ENCODE measurements at places on chromosomes 7 and 10. TPM values are rescaled to one million over a fixed set of nuclear protein-coding genes. Genes with fewer than 3 reads are reported as not detected.

The SYCE1 gene
- total RNA-seq = 0.94 TPM

GRCh38 chr7:47619806-47620205 is 37.9 kb upstream of the TNS3 start:
- DNase-seq = no peak

- no peak for DNase-seq
These were observed 116.0 kb downstream of the GRK5 start for GRCh38 chr10:119323085-119324016.

DNA sequence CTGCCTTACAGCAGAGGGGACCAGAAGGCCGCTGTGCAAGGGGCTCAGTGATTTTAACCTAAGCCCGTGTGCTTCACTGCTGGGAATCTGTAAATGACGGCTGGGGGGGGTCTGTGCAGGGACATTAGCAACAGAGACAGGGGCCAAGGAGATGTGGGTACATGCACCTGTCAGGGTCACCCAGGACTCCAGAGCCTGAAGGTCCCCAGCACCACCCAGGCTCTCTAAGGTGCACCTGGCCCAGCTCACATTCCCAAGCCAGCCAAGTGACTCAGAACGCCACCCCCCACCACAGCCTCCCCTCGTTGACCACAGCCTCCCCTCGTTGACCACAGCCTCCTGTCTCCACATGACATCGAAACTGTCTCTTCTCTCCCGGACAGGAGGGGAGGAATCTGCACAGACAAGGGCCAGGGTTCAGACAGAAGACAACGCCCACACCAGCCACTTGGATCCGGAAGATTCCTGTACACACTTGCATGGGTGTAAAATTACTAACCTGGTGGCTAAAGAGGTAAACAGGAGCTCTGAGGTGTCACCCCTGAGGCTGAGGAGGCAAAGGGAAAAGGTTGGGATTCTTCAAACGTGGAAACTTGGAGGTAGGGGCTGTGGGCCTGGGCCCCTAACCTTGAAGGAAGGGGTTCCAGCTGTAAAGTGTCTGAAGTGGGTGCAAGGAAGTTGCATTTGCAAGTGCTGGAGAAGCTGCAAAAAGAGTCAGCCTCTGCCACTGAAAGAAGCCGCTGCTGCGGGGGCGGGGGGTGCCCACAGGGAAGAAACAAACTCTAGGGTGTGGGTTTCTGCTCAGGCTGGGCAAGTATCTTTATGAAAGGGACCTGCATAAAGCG is 27.0 kb downstream of the CALML3 start:
- DNase-seq = no peak

- no peak for DNase-seq
These were observed 174.4 kb downstream of the ARID5B start for GRCh38 chr10:62075912-62076311.

The OR6V1 gene
- total RNA-seq = not detected

DNA sequence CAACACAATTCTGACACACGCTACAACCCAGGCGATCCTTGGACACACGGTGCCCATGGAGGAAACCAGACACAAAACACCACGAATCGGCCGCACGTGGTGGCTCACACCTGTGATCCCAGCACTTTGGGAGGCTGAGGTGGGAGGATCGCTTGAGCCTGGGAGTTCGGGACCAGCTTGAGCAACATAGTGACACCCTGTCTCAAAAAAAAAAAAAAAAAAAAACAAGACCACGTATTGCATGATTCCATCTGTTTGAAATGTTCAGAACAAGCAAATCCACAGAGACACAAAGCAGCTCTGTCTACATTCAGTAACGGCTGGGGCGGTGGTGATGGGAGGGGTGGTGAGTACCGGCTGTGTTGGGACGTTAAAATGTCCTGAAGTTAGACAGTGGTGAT is 25.2 kb downstream of the ADAP1 start:
- DNase-seq = no peak

GRCh38 chr7:3338161-3338560 is 37.1 kb downstream of the SDK1 start:
- DNase-seq = no peak

DNA sequence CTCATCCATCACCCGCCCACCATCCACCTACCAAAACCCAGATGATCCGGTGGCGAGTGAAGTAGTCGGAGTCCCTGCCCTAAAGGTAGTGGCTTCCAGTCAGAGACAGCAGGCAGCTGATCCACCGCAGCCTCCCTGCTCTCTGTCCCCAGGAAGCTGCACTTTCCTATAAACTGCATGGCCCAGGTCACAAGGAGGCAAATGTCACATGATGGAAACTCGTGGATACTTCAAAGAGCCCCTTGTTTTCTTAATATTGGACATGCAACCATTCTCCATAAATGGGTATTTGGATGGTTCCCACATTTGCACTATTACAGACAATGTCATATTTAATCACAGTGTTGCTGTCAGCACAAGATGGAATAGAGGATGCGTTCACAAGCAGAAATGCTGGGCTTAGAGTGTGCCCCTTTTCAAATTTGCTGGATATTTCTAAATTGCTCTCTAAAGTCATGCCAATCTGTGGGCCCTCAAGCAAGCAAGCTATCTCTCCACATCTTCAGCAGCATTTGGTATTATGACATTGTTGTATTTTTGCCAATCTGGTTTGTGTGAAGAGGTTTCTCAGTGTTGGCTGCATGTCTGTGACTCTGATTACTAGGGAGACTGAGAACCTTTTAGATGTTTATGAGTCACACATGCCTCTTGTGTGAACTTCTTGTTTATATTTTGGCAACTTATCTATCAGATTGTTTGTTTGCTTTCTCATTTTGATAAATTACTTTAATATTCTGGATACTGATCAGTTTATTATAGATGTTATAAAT is 822.0 kb downstream of the TNS3 start:
- DNase-seq = no peak

The FAM149B1 gene
- total RNA-seq = 30.1 TPM

All from occipital lobe (tissue), 3 donors.